ENCODE measurements at places on chromosomes 13 and 19.

DNA sequence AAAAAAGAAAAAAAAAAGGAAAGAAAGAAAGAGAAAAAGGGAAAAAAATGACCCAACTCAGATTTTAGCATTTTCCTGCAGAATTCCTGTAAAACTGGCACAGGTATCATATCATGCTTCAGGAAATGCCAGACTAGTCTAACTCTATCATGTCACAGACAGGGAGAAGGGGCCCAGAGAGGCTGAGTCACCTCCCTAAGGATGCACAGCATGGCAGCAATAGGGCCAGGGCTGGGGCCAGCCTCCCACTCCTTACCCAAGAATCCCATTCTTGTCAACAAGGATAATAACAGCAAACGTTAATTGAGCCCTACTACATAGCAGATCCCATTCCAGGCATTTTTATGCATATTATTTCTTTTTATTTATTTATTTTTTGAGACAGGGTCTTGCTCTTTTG is 8.5 kb downstream of the GPR4 start:
- DNase-seq: no peak

DNA sequence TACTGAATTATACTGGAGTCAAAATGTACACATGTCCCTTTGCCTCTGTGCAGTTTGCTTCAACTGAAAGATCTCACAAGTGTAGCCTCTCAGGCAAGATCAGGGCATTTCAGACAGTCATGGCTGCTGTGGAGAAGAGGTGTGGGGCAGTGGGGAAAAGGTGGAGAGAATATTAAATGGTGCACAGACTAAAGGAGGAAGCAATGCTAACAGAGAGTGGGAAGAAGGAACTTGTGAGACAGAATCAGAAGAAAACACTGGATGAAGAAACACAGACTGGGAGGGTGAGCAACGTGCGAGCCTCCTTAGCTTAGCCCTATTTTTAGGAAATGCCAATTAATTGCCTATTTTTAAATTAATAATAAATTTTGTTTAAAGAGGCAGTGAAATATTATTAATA is 49.6 kb upstream of the RAP2A start:
- no peak for DNase-seq

- DNase-seq: no peak
These were observed 67.2 kb downstream of the CEBPG start for GRCh38 chr19:33440682-33441081.

DNA sequence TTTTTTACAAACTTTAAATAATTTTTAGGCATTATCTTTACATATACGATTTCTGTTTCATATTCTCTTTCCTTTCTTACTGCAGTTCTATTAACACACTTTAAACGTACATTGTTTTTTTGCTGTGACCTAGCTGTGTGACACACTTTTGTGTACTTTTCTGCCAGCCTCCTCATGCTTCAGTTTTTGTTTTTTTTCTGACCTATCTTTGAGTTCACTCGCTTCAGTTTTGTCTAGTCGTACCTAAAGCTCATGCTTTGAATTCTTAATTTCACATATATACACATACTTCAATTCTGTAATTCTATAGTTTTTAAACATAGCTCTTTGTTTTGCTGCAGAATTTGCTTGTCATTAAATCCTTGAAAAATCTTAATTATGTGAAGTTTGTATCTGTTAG is 150.4 kb downstream of the PDS5B start:
- no peak for DNase-seq

GRCh38 chr13:91660076-91660415 is 261.6 kb downstream of the GPC5 start:
- DNase-seq: no peak

- DNase-seq: no peak
These were observed 17.6 kb downstream of the ZNF791 start for GRCh38 chr19:12628040-12629022.

DNA sequence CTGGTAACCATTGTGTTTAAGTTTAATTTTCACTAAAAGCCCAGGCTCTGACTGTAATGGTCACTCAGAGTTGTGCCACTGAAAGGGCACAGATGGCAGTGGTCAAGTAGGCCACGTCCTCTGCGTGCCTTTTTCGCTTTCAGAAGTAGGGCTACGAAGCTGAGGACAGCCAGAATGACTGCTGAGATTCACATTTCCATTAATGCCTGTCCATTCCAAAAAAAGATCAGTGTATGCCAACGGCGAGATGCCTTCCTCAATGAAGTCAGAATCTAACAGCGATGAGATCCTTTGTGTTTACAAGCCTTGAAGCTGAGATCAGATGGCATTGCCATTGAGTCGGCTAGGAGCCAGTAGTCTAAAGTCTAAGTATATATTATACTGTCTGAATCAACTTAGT is 311.3 kb downstream of the FGF14 start:
- DNase-seq: no peak

DNA sequence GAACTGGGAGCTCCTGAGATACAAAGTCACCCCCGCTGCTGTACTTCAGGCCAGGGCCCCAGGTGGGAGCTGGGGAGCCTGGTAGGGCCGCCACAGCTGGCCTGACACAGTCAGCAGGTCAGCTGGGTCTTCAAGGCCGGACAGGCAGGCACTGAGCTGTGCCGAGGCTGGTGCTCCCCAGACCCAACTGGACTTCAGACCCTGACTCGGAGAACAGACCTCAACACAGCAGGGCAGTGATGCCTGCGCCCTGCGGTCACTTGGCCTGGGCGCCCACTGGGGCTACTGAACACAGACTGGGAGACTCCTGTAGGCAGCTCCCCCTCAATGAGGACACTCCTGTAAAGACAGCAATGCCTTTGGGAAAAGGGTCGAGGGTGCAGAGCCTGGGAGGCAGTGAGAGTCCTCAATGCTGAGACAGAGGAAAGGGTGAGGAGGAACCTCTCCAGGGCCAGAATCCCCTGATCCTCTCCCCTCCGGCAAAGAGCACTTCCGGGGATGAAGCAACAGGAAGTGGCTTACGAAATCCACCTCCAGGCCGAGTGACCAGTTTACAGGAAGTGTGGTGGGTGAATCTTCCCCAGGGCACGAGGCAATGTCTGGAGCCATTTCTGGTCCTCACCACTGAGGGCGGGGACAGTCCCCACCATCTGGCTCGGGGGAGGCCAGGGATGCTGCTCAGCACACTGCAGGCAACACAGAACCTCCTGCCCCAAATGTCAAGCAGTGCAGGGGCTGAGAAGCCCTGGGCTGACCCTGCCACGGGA is 40.8 kb upstream of the ISYNA1 start:
- no peak for DNase-seq

DNA sequence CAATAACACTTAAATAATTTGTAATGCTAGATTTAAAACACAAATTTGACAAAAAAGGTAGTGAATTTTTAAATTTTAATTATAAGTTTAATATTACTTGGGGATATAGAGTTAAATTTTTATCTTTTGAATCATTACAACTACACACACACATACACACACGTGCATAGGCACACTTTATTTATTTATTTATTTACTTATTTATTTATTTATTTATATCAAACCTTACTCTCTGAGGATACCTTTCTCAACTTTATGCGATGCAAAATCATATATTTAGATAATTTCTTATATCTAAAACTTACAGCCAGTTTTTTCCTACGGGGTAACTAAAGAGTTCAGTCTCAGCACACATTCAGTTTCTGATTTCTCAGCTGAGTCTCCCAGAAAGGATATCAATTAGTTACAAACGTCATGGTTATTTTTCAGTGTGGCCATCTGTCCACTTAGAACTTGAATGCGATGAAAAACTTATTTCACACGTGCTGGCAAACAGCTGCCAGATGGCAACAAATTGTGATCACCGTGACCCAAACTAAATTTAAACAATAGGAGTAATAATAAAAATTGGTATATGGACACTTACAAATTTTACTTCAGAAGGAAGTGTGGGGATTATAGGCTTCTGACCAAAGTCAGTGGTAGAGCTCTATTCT is 683.1 kb upstream of the PRR20A start:
- no peak for DNase-seq

GRCh38 chr19:38170334-38170733 is 53.7 kb downstream of the DPF1 start:
- no peak for DNase-seq

DNA sequence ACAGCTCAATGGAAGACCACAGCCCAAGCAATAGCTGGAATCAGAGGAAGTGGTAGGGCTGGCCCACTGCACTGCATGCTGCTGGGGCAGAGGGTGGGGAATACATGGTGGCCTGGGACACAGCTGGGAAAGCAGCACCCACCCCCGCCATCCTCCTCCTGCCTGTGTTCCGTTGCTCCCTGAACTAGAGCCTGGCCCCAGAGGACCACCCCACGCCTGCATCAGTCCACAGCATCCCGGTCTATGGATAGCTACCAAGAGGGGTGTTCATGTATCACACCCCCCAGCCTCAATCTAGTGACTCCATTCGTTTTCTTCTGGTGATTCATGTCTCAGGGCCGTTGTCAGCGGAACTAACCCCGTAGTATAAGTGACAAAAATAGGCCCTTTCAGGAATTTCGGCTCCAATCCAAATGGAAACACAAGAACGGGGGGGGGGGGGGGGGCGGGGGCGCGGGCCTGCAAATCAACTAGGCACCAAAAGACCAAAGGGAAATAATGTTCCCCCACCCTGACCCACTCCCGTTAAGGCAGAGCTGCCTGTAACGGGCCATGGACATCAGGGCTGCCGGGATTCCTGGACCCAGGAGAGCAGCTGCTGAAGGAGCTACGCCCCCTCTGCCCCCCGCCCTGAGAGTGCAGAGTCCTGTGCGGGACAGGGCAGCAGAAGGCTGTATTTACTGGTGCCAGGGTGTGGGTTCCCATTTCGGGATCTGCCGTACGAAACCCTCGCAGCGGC is 18.9 kb upstream of the EPHX3 start:
- no peak for DNase-seq

DNA sequence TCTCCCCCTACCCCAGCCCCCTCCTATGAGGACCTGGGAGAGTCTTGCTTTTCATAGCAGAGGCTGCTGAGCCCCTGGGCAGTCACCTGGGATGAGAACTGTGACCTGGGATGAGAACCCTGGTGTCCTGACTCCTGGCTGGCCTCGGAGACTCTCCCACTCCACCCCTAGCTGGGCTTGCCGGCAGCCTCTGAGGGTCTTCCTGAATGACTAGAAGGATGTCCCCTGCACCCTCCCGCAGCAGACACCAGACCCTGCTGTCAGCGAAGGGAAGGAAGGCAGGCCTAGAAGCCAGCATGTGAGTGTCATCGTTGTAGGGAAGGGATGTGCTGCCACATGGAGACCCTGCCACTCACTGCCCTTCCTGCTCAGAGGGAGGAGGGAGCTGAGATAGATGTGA is 203.4 kb upstream of the ZNF536 start:
- no peak for DNase-seq

DNA sequence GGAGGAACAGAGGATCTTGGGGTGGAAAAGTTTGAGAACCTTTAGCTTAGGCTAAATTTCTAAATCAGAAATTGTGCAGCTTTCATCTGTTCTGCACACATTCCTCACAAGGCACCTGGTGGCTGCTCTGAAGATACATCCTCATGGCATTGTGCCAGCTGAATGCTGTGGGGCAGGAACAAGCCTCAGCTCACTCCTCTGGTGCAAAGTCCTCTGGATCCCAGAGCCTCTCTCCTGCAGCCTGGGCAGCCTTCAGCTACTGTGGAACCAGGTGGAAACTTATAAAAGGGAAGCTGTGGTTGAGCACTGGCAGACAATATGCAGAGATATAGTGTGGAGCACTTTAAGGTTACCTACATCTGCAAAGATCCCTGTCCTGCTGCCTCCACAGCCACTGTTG is 72.3 kb downstream of the KCTD12 start:
- DNase-seq: no peak

DNA sequence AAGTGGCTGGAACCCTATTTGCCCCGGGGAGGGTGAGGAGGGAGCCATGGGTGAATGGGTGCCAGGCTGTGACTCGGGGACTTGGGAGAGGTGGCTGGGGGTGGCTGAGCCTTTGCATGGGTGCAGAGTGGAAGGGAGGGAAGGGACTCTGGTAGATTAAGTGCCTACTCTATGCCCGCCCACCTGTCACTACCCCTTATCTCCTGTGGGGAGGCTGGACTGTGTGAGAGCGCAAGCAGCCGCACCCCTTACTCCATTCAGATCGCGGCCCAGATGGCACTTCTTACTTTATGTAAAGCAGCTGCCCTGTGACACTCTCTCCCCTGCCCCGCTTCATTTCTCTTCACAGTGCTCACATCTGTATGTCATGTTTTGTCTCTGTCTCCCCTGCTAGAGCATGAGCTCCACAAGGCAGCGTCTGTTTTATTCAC is 2.9 kb downstream of the KASH5 start:
- no peak for DNase-seq

DNA sequence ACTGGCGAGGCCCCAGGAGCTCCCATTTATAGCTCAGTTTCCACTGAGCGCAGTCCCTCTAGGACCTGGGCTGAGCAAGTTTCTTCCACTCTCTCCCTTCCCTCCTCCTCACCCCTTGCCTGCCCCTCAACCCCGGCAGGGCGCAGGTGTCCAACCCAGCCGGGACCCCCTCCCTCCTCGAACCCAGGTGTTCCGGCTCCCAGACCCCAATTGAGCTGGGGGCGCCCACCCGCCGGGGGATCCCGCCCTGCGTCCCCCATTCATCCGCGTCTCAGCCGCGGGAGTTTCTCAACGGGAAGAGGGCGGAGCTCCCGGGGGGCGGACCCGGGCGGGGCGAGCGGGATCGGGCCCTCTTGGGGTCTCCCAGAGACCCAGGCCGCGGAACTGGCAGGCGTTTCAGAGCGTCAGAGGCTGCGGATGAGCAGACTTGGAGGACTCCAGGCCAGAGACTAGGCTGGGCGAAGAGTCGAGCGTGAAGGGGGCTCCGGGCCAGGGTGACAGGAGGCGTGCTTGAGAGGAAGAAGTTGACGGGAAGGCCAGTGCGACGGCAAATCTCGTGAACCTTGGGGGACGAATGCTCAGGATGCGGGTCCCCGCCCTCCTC is at the start of gene KIRREL2:
Gene KIRREL2 (plus strand): TSS at position 366 of the 604 bp plus-strand sequence. CDS start 209 bp downstream, at position 575.
- DNase-seq: peak; percentile 91

DNA sequence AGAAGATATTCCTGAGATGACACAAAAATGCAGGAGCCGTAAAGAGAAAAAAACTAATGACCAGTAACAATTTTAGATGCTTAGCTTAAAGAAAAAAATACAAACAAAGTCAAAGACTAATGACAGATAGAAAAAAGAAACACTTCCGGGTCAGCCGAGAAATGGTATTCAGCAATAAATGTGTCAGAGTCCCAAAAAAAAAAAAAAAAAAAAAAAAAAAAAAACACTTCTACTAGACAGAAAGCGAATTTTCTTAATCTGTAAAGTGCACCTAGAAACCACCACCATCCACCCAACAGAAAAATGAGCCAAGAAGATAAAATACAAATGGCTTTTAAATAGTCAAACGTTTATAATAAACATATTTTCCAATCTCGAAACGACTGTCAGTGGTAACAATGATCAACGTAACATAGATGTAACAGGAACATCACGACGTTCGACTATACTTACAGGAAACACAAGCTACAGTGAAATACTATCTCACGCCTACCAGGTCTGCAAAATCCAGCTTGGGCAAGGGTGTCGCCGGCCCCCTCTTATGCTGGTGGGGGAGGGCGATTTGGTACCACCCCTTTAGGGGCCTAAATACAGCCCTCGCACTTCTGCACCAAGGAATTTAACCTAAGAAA is 10.6 kb downstream of the ABHD17A start:
- no peak for DNase-seq

DNA sequence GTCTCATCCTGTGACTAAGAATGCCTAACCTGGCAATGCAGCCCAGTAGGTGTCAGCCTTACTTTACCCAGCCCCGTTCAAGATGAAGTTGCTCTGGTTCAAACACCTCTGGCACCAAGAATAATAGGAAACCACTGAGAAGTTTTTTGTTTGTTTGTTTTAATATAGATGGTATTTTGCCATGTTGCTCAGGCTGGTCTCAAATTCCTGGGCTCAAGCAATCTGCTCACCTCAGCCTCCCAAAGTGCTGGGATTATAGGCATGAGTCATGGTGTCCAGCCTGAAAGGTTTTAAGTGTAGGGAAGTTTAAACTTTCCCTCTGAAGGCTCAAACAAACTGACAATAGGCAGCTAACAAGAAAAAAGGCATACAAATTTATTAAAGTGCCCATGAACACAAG is 51.2 kb upstream of the ABCC4 start:
- no peak for DNase-seq
